ENCODE measurements at places on chromosomes 16 and 17.

- DNase-seq, result peak; percentile 20
These were observed 16.2 kb upstream of the FOXF1 start for GRCh38 chr16:86494039-86494564.

DNA sequence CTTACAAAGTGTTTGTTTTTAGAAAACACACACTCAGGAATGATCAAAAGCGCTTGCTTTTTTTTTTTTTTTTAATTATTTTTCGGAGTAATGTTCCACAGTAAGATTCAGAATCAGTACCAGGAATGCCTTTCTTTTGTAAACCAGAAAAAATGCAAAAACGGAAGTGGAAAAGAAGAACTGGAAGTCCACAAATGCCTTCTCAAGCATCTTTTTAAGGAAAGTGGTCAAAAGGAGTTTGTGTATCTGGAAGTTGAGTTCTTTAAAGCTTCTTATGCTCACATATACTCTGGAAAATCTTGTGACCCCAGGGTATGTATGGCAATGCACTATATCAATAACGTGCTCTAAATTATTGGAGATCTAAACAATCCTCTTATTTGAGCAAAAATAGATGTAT, 126.0 kb downstream of the ABCA8 start:
- no peak for DNase-seq

GRCh38 chr17:15965528-15965927, 20.6 kb downstream of the ADORA2B start:
- peak; percentile 44 for DNase-seq

DNA sequence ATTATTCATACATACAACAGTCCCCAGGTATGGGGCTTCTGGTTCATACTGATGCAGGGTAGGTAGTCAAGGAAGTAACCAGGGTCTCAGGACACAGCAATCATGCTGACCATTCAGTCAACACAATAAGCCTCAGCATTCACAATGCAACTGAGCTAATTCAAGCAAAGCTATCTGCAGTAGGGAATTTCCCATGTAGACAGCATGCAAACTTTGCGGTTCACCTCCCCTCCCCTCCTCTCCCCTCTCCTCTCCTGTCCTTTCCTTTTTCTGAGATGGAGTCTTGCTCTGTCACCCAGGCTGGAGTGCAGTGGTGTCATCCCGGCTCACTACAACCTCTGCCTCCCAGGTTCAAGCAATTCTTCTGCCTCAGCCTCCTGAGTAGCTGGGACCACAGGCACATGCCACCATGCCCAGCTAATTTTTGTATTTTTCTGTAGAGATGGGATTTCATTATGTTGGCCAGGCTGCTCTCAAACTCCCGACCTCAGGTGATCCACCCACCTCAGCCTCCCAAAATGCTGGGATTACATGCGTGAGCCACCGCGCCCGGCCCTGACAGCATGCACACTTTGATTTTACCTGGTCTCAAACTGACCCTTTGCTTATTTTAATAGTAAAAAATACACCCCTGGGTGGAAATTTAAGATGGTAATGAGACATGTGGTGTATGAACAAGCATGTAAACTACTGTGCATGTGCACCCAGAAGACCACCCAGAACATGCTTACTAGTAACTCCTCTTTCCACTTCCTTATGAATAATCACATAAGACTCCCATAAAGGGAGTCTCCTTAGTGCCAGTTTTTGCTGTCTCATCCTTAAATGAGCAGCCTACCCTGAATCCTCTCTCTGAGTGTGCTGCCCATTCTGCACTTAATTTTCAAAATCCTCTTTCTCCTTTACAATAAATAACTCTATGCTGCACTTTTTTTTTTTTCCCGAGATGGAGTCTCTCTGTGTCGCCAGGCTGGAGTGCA, 9.3 kb upstream of the RNF135 start:
- no peak for DNase-seq

GRCh38 chr16:87720446-87720845, 45.3 kb downstream of the KLHDC4 start:
- no peak for DNase-seq

DNA sequence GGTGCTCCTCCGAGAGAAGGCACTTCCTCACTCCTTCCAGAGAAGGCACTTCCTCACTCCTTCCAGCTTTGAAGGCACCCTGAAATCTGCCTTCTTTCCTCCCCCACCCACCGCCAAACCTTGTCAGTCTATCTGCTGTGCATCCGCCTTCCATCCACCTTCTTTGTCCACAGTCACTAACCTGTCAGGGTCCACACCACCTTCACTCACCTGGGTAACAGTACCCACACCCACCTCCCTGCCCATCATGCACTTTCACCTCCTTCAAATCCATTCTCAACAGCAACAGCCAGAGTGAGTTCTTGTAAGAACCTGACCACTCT, 5.2 kb downstream of the CCDC102A start:
- no peak for DNase-seq

- no peak for DNase-seq
These were observed 275.0 kb upstream of the CDH5 start for GRCh38 chr16:66091471-66091891.

GRCh38 chr16:4231886-4232285, 10.0 kb downstream of the SRL start:
- no peak for DNase-seq

- DNase-seq, result no peak
These were observed 17.2 kb upstream of the SLFN11 start for GRCh38 chr17:35390663-35391062.

DNA sequence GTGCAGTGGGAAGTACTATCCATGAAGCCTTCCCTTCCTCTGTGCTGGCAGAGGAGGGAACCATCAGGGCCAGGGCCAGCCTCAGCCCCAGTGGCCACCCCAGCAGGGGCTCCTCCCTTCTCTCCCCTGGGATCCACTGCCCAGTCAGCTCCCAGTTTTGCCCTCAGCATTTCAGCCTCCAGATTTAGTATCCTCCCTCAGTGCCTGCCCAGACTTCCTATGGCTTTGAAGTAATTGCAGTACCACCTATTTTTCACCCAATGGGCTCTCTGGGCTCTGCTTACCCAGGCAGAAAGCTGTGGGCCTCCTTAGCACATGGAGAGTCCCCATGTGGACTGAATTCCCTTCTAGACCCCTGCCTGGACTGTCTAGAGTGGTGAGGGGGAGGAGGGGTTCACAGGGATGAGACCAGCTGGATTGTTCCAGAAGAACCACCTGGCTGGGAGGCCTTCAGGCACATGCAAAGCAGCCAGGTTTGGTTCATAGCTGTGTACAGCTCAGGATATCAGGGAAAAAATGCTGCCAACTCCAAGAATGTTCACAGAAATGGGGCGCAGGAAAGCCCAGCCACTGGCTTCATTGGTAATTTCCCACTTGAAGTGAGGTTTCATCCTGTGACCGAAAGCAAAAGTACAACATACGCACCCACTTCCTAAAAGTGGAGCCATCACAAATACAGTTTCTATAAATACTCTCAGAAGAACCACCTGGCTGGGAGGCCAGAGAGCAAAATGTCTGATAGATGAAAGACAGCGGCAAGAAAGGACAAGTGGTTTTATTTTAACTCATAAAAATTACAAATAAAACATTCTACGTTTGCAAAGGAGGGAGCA, 15.2 kb upstream of the HERPUD1 start:
- DNase-seq, result no peak

DNA sequence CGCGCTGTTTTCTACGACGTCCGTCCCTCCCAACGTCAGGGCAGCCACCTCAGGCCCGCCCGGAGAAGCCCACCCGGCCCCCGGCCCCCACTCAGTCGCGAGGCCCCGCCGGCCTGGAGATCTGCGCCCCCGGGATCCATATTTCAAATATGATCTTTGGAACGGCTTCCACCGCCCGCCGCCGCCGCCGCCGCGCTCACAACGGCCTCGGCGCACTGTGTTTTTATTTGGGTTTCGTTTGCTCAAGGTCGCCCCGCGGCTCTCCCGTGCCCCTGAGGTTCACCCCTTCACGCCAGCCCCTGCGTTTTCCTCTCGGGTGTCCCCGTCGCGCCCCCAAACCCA, 4.2 kb upstream of the CBX4 start:
- DNase-seq, result no peak

- DNase-seq, result no peak
These were observed 72.0 kb upstream of the LGALS9 start for GRCh38 chr17:27558842-27559505.

DNA sequence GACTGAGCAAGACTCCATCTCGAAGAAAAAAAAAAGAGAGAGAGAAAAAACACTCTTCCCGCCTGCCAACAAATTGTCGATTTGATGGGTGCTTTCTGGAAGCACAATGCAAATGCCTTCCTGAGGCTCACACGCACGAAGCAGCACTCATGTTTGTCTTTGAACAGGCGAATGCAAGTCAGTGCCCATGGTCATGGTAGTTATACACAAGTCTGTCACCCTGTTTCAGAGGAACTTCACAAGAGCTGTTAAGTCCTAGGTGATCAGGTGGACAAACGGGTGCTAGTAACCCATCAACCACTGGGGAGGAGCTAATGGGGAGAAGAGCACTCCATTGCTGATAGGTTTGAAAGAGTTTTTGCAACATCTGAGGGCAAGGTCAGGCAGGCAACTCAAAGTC, 6.5 kb upstream of the DNAI2 start:
- DNase-seq, result no peak

DNA sequence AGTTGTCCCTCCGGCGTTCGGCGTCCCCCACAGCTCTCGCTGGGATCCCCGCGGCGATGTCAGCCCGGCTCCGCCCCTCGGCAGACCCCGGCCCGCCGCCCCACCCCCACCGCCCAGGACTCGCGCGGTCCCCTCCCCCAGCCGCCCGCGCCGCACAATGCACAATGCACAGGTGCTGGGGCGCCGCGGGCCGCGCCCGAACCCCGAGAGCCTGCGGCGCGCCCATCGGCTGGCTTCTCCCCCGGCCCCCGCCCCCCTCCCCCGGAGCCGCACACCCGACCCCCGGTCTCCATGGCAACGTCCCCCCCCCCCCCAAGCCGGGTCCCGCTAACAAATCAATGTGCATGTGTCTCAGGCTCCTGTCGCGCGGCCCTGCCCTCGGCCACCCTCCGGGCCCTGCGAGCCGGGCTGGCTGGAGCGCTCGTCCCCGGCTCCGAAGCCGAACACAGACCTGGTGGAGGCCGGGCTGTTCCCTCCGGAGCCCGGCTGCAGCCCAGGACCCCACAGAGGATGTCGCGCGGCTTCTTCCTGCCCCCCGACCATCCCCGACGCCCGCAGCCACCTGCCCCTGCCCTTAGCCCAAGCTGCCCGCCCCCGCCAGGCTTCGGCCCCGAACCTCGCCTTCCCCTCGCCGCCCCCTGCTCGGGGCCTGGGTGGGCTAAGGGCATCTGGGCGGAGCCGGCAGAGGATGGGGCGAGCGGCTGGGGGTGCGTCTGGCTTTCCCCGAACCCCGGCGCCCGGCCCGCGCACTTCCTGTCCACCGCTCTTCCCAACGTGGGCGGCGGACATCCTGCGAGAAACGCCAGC, 818 bp upstream of the CBX8 start:
- no peak for DNase-seq

DNA sequence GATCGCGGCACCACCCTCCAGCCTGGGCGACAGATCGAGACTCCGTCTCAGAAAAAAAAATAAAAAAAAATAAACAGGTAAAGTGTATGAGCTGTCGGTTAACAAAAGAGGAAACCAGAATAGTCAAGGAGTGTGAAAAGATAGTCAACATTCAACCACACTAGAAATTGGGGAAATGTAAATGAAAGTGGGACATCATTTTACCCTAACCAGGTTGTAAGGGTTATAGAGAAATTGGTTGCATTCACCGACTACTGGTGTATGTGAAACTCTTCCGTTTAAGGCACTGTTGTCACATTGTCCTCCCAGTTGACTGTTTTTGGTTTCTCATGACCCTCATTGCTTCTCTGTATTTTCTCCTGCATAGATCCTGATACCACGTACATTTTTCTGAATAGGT, 62.8 kb downstream of the RABEP1 start:
- DNase-seq, result no peak

GRCh38 chr17:3385869-3386816, at the start of gene OR3A2:
Gene OR3A2, minus strand, starts transcription at chr17:3386308.
- peak; percentile 40 for DNase-seq

DNA sequence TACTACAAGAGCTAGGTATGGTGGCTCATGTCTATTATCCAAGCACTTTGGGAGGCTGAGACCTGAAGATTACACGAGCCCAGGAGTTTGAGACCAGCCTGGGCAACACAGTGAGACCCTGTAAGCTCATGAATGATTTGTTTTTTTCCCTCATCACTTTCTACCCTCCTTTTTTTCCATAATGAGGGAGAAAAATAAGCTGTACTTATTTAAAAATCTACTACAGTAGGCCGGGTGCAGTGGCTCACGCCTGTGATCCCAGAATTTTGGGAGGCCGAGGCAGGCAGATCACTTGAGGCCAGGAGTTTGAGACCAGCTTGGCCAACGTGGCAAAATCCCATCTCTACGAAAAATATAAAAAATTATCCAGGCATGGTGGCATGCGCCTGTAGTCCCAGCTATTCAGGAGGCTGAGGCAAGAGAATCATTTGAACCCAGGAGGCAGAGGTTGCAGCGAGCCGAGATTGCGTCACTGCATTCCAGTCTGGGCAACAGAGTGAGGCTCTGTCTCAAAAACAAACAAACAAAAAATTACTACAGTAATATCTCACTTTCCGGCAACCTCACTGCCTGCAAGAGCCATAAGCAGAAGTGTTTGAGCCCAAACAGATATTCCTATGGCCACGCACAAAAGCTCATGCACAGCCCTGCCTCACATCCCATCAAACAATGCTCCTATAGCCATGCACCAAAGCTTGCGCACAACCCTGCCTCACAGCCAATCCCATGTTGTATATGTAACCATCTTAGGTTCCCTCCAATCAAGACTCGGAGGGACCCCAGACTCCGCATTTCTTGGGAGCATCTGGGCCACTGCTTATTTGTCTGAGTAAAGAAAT, 37.4 kb downstream of the TK2 start:
- DNase-seq, result no peak

- DNase-seq, result no peak
These were observed 268.7 kb upstream of the ASIC2 start for GRCh38 chr17:33561569-33562334.

- DNase-seq, result no peak
These were observed 17.5 kb downstream of the MYBBP1A start for GRCh38 chr17:4537451-4538235.

- DNase-seq, result peak; percentile 33
These were observed 7.9 kb upstream of the SLFN14 start for GRCh38 chr17:35568561-35568960.

- DNase-seq, result no peak
These were observed 3.5 kb downstream of the IL4R start for GRCh38 chr16:27317320-27317719.

GRCh38 chr16:24729951-24730815, 732 bp downstream of the TNRC6A start:
- peak; percentile 21 for DNase-seq

- DNase-seq, result peak; percentile 64
These were observed 108.9 kb downstream of the MAP2K6 start for GRCh38 chr17:69523244-69523861.

GRCh38 chr16:67942510-67943255, 1.2 kb downstream of the LCAT start:
- no peak for DNase-seq

DNA sequence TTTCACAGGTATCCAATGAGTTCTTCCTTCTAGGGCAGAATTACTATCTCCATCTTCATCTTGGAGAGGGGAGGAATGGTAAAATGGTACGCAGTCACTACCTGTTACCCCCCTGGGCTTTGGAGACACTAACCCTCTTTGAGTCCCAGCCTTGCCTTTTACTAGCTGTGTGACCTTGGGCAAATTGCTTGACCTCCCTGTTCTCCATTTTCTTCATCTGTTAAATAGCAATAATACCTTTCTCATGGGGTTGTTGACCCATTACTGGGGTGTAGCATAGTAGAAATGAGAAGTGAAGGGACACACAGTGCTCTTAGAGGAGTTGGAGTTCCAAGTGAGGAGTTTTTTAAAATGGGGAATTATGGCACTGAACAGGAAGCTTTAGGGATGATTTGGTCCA, 324.7 kb downstream of the FOXL1 start:
- DNase-seq, result no peak

- DNase-seq, result no peak
These were observed 29.8 kb downstream of the COX4I1 start for GRCh38 chr16:85829171-85829719.

Measured in ELF-1 (cell line).